ENCODE measurements at places on chromosomes 12 and 14.

GRCh38 chr12:21330682-21331253, 3.9 kb downstream of the SLCO1A2 start:
- no peak for DNase-seq

DNA sequence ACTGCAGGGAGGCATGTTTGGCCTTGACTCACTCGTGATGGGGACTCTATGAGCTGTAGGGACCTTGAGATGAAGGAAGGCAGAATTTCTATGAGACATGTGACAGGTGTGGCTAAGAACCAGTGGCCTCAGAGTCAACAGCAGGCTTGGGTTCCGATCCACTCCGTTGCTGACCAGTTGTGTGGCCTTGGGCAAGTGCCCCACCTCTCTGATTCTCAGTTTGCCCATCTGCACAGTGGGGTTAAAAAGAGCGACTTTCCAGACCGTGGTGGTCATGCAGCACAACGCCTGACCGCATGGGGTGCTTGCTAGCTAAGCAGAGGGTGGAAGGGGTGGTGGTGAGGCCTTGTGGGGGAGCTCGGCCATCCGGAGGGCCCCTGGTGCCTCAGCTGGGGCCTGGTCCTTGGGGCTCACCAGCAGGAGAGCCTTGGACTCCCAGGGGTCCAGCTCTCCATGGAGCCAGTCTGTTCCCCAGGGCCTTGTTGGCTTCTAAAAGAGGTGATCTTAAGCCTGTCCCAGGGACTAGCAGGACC, 18.5 kb downstream of the PAPLN start:
- no peak for DNase-seq

DNA sequence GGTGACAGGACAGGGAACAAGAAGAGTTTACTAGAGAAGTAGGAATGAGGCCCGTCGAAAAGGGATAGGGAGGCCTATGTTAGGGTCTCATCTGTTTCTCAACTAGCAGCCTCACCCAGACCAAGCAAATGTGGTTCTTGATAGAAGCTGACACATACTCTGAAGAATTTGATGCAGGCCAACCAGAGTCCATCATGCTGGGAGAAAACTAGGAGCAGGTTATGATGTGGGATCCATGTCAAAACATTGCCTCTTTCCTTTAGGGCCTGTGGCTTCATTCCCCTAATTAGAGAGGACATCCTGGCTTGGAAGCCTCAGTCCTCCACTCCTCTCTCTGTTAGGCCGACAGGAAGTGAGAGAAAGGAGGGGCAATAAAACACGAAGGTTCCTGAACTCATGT, 122.8 kb downstream of the NTF3 start:
- peak; percentile 94 for DNase-seq

DNA sequence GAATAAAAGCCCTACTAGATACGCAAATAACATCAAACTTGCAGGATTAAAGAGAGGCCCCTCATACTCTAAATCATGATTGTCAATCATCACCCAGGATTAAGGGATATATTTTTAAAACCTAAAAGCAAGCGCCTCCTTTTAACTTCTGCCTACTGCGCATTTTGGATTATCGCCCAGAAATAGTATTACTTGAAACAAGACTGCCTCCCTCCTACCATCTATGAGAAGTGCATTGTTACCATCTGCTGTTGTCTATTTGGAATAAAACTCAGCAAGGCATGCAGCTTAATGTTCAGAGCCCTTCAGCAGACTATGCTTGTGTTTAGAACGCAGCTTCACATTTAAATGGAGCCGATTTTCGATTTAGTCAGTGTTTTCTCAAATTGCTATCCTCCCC, 79.6 kb downstream of the EXOC5 start:
- DNase-seq = peak; percentile 30

DNA sequence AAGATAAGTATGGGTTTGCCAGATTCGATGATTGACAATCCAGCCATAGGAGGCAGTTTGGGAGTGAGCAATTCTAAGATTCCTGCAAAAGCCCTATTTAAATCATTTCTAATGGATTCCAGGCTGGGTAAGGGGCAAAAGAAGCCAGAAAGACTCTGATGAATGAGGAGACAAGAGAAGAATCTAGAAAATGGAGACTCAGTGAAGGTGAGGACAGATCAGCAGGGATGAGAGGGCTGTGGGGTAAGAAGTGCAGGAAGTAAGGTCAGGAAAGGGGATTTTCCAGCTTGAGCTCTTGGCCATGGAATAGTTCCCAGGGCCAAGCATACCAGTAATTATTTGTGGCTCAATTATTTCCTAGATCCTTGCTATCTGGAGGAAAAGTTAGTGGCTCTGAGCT, 87.3 kb downstream of the TMX1 start:
- DNase-seq = peak; percentile 36

DNA sequence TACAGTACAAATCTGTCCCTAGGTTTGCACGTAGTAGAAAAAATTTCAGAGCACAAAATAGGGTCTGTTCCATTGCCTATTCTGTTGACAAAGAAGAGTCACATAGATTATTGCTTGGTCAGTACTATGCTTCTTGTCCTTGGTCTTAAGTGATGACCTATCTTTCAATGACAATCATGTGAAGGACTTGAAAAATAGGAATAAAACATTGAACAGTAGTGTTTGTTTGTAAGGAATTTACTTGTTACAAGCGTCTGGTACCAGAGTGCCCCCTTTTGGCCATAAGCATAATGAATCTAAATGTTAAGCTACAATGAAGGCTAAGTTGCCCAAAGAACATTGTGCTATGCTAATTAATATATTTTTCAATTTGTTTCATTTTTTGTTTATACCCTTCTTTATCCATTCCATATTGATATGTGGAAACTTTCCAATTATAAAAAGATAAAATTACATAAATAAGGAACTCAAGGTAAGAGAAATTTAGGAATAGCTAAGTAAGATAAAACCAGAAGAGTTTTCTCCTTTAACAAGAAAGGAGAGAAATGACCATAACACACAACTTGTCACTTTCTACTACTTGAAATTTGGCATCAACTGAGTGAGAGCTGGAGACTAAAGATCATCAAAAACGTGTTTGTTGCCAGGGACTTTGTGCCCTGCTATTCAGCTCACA, 204.7 kb downstream of the EPS8 start:
- DNase-seq = peak; percentile 69

DNA sequence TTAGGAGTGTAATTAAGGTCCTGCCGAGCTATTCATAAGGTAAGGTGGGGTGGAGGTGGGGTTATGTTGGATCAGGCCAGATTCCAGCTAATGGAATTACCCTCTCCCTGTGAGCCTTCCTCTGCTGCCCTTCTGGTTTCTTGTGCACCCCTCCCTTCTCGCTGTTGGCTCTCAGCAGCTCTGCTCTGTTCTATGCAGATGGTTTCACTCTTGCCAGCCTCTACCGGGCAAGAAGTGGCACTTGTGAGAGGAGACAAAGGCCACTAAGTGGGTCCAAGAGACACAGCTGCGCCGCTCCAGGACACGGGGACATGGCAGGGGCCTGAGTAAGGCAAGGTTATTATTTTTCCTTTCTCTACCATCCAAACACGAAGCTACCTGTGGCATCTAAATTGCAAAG, 334.4 kb downstream of the EMP1 start:
- no peak for DNase-seq

DNA sequence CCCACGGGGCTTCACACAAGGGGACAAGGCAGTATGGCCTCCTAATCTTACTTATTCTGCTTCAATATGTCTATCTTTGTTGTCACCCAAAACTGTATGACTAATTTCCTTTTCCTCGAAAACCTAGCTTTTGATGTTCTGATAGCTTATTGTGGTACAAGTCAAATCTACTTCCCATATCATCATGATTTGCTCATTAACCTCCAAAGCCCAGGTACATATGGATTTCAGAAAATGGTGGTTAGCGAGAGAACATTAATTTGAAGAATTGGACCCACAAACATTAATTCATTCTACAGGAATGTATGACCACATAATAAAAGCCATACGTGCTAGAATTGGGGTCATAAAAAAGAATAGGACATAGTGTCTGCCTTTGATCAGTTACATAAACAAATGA, 412.5 kb downstream of the CCDC91 start:
- DNase-seq = no peak

DNA sequence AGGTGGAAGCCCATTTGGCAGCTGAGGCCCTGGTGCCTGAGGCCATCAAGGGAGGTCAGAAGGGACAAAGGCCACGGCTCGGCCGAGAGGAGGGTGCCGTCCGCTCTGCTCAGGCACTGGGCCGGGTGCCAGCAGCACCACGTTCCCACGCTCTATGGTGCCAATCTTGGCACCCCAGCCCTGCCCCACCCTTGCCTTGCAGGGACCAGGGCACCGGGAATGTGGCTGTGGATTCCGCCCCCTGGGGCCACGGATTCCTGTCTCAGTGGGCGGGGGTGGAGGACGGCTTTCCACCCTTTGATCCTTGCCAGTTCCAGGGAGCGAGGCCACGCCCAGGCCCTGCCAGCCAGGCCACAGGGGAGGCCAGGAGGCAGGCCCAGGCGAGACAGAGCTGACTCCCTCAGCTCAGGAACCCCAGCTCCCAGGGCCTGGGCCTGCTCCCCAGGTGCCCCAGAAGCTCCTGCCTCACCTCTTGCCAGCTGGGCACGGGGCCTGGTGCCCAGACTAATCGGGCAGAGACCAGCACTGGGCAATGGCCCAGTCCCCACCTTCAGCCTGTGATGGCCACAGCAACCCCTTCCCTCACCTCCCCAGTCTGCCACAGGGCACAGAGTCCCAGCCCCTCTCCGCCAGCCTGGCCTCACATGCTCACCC, 26.4 kb upstream of the GPR132 start:
- peak; percentile 49 for DNase-seq

GRCh38 chr12:122944605-122945592, 21.4 kb downstream of the ABCB9 start:
- no peak for DNase-seq

DNA sequence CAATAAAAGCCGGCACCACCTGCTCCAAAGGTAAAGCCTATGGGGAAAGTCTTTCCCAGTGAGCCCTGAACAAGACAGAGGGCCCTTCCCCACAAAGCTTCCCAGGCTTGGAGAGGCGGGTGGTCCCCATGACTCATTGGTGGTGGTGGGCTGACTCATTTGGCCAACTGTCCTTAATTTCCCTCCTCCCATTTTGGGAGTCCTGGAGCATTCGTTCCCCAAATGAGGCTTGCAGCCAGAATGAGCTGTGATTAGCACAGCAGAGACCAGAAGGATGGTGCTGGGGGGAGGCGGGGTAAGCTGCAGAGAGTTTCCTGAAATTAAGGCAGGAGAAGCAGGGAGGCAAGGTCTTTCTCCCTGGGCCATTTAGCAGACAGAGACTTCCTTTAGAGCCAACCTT, 241.7 kb downstream of the DPF3 start:
- DNase-seq = peak; percentile 61

- no peak for DNase-seq
Observed at GRCh38 chr12:12534166-12534866, 28.3 kb downstream of the DUSP16 start.

DNA sequence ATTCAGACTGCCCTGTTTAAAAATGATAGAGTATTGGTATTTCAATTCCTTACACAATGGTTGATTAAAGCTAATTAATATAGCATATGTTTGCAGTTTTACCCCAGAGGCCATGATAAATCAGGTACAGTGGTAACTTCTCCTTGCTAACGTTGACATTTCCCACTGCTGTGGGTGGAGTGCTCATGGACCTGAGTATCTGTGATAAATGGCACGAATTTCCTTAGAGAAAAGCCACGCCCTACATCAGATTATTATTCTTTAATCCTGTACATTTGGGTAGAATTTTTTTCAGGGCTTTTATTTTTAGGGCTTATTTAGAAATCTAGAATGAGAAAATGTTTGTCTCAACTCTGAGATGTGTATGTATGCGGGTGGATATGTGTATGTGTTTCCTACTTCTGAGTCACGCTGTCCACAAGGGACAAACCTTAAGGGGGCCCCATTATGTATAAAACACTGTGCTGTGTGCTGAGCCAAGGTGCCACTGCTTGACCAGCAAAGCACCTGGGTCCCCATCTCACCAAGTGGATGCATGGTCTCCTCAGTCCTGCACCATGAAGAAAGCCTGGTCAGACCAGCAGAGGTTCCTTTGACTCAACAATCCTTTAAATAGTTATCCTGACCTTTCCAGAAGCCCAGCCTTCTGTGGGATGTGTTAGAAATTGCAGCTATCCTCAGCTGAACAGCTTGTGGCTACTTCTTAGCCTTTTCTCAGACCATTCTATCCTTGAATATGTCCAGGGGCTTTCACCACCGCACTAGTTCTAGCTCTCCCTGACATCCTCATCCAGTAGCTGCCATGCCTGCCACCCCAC, 57.9 kb upstream of the STK38L start:
- DNase-seq = no peak

DNA sequence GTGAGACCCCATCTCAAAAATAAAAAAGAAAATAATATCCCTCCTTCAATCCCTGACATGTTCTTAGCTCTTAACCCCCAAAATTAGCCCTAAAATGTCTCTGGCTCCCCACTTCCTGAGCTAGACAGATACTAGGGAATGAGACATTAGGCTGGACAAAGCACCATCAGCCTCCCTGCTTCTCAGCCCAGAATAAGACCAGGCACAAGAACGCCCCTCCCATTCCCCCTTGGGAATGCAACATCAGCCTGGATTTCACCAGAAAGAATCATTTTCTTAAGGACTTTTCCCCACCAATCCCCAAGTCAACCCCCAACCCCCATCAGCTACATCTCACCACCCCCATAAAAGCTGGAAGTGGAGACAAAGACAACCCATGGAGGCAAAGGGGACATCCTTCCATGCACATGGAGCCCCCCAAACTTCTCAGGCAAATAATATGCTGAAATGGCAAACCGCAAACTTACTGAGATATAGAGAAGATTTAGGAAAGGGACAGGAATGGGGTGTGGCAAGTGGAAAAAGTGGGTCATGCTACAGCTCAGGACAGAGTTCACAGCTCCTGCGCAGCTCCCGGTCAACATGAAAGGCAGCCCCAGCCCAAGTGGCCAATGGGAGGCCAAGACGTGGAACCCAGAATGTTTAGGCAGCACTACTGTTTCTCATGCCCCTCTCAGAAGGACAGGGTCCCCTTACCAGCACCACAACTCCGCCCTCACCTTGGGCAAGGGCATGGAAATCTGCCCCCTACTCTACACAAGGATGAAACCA, 2.7 kb downstream of the CHD4 start:
- DNase-seq = peak; percentile 86

- no peak for DNase-seq
Observed at GRCh38 chr12:68620519-68621471, 10.1 kb downstream of the RAP1B start.

DNA sequence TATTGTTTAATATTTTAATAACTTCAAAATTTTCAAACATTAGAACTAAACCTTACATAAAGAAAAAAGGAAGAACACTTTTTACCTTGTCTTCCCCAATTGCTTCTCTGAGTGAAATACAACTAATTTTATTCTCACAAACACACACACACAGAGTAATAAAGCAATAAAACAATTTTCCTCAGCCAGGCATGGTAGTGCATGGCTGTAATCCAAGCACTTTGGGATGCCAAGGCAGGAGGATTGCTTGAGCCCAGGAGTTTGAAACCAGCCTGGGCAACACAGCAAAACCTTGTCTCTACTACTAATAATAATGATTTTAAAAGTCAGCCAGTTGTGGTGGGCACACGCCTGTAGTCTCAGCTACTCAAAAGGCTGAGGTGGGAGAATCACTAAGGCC, 13.1 kb downstream of the PPP1R12A start:
- no peak for DNase-seq

Data from fibroblast of skin of scalp (primary cell).